ENCODE measurements at places on chromosomes 1 and 21.

DNA sequence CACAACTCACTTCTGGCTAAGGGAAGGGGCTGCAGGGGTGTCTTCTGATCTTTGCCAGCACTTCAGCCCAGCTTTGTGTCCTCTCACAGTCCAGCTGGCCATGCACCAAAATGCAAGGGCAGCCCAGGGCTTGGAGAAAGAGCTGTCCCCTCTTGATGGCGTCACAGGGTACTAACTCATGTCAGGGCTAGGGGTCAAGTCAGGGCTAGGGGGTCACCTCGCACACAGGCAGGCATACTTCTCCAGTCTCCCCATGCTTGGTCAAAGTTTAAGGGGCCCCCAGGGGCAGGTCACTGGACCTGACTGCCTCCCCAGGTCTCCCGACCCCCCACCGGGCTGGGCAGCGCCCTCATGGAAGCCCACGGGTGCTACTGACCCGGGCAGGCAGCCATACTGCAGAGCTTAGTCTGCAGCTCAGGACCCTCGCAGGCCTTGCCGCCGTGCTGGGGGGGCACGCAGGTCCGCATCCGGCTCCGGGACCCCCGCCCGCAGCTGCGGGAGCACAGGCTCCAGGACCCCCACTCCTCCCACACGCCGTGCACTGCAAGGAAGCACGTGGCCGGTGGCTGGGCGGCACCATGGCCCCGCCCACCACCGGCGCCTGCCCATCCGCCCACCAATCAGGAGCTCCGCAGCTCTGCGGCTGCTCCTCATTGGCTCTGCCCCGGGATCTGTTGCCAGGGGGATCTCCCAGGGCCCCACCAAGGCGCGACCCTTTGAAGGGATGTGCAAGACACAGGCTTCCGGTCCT lies 21.5 kb downstream of the ADGRB2 start:
- no peak for DNase-seq

- no peak for DNase-seq
Measured at GRCh38 chr1:24606296-24606605, 36.9 kb upstream of the SRRM1 start.

GRCh38 chr21:34343347-34343746 lies 20.5 kb upstream of the KCNE2 start:
- no peak for DNase-seq

DNA sequence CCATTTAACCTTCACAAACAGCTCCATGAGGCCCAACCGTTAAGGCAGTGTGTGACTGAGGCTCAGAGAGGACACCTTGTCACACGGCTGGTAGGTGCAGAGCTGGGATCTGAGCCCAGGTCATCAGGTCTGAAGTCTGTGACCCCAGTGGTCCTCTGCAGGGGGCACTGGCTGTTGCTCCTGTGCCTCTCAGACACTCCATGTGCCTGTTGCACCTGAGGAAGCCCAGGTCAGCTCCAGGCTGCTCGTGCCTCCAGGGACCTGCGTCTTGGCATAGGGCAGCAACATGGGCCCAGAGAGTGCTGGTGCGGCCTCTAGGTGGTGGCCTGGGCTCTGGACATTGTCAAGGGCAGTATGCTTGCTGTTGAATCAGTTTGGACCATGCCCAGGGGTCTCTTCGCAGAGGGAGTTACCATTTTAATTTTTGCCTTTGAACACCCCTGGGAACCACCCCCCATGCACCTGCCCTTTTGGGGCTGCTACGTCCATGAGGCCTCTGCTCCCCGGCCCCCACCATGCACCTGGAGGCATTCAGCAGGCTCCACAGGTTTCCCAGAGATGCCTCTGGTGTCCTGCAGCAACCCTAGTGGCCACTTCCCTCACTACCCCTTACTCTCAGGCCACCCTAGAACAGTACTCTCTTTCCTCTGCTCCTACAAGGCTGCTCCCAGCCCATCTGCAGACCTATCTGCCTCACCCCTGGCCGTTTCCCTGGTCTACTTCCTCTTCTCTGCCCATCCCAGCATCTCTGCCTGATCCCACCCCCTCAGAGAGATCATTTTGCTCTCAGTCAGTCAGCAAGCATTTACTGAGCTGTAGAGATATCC lies 25.2 kb upstream of the EPS8L3 start:
- no peak for DNase-seq

- no peak for DNase-seq
Measured at GRCh38 chr1:203116091-203116820, 11.3 kb upstream of the ADORA1 start.

- no peak for DNase-seq
Measured at GRCh38 chr1:195766709-195767108, 841.5 kb downstream of the KCNT2 start.
